ENCODE measurements at places on chromosomes 11 and 22. TPM values are rescaled to one million over a fixed set of nuclear protein-coding genes. Genes with fewer than 3 reads are reported as not detected.

Gene TUB
- total RNA-seq = 0.10 TPM

Gene F2
- not detected for total RNA-seq

Gene BTBD18
- not detected for total RNA-seq

Gene OR5T2
- not detected for total RNA-seq

Gene EHF
- total RNA-seq = not detected

Gene APOBEC3H
- 24.4 TPM for total RNA-seq

Gene ZNF143
- total RNA-seq = 21.8 TPM

Gene OR8G1
- total RNA-seq = not detected

Gene LRRC75B
- 1.2 TPM for total RNA-seq

Gene OR52N5
- total RNA-seq = not detected

Gene TBX10
- total RNA-seq = not detected

Gene RASD2
- 0.19 TPM for total RNA-seq

Gene XKR3
- total RNA-seq = 0.24 TPM

Gene OSBPL5
- total RNA-seq = 6.3 TPM

Gene FBXO7
- 103 TPM for total RNA-seq

Gene RAB3IL1
- 0.49 TPM for total RNA-seq

Gene HEPN1
- total RNA-seq = not detected

Gene LRRC74B
- total RNA-seq = not detected

Gene SAA4
- not detected for total RNA-seq

Gene ZNF202
- total RNA-seq = 11.5 TPM

Gene FAM111B
- 9.1 TPM for total RNA-seq

Gene APOA4
- not detected for total RNA-seq

Gene SLC7A4
- total RNA-seq = not detected

Gene CAPN1
- 114 TPM for total RNA-seq

Gene CD6
- total RNA-seq = 313 TPM

Gene ZC3H12C
- 2.5 TPM for total RNA-seq

Gene FXYD6
- total RNA-seq = 0.17 TPM

Gene C22orf31
- not detected for total RNA-seq

Gene OR51E2
- total RNA-seq = not detected

Gene IGLL5
- not detected for total RNA-seq

Gene TMEM258
- total RNA-seq = 146 TPM

Gene OR8D1
- not detected for total RNA-seq

Gene MRGPRG
- not detected for total RNA-seq

Gene SLC25A18
- total RNA-seq = not detected

Gene RAB36
- total RNA-seq = 0.19 TPM

Gene GPR83
- total RNA-seq = 0.12 TPM

Gene CCDC87
- total RNA-seq = 0.10 TPM

Gene TMPRSS5
- total RNA-seq = 0.51 TPM

Gene GAL
- total RNA-seq = 0.53 TPM

Gene APLNR
- not detected for total RNA-seq

Gene LMO1
- 0.32 TPM for total RNA-seq

Gene SLC1A2
- total RNA-seq = 0.09 TPM

Gene SRPRA
- total RNA-seq = 136 TPM

Gene ART1
- not detected for total RNA-seq

Gene IFITM1
- total RNA-seq = 384 TPM

Gene ZNF214
- not detected for total RNA-seq

Gene LARGE2
- total RNA-seq = 1.4 TPM

Gene IGSF9B
- 87.0 TPM for total RNA-seq
